Activated T-helper 1 cell treated with anti-CD3 and anti-CD28 coated beads, Interleukin-12 subunit alpha, Interleukin-12 subunit beta, Interleukin-2, Interleukin-4 antibody, amounts not matched to agents 30 ng/mL and 10 ng/mL and 1 ng/mL, durations not matched to agents 14 hours and 24 hours and 36 hours (primary cell): ENCODE measurements at places on chromosomes 4 and X.

GRCh38 chr4:158771776-158772175, 3.0 kb downstream of the FNIP2 start:
- H3K27ac ChIP-seq = no peak overlapping the region
- DNase-seq = no peak
- H3K4me1 ChIP-seq = peaks cover 63% of the 10 kb centered on the region
- no peaks in the 10 kb centered on the region for H3K27me3 ChIP-seq
- H3K36me3 ChIP-seq = peaks cover 2% of the 10 kb centered on the region
- no peak overlapping the region for H3K4me3 ChIP-seq

DNA sequence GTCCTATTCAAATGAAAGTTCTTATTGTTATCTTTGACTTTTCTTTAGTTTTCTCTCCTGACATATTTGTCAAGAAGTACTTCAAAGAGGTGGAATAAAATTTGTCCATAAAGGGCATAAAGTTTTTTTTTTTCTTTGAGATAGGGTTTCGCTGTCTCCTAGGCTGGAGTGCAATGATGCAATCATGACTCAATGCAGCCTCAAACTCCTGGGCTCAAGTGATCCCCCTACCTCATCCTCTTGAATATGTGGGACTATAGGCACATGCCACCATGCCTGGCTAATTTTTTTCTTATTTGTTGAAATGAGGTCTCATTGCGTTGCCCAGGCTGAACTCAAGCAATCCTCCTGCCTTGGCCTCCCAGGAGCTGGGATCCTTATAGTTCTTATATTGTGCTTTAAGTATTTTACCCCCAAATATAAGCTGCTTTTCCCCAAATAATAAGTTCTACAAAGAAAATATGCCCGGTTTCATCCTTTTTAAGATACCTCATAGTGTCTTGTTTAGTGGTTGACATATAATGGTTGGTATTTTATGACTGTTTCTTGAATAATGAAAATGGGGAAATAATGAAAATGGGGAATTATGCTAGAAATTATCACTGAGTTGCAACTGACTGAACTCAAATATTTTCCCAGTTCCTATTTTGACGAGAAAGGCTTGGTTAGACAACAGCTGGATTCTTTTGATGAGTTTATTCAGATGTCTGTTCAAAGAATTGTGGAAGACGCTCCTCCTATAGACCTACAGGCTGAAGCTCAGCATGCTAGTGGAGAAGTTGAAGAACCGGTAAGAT, 11.6 kb downstream of the POLR2B start:
- no peak overlapping the region for H3K27ac ChIP-seq
- H3K27me3 ChIP-seq = no peaks in the 10 kb centered on the region
- H3K4me1 ChIP-seq = peaks cover 42% of the 10 kb centered on the region
- H3K4me3 ChIP-seq = no peak overlapping the region

DNA sequence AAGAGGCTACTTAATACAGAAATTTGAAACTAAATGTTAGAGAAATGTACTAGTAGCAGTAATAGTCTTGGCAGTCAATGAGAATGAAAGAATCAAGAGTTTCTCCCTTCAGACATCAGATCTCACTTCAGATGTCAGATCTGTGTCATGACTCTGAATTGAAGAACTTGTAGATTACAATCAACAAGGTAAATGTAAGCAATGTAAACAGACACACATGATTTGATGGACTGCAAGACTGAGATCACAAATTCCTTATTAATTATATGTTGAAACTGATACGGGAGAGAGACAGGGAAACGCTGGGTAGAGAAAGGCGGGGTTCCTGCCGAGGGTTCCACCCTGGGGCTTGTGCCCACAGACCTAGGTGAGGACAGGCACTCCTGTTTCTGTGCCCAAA, 65.5 kb upstream of the HHIP start:
- H3K27me3 ChIP-seq = peaks cover 2% of the 10 kb centered on the region
- no peak overlapping the region for H3K27ac ChIP-seq
- no peaks in the 10 kb centered on the region for H3K36me3 ChIP-seq
- H3K4me1 ChIP-seq = no peaks in the 10 kb centered on the region
- no peak overlapping the region for H3K4me3 ChIP-seq

DNA sequence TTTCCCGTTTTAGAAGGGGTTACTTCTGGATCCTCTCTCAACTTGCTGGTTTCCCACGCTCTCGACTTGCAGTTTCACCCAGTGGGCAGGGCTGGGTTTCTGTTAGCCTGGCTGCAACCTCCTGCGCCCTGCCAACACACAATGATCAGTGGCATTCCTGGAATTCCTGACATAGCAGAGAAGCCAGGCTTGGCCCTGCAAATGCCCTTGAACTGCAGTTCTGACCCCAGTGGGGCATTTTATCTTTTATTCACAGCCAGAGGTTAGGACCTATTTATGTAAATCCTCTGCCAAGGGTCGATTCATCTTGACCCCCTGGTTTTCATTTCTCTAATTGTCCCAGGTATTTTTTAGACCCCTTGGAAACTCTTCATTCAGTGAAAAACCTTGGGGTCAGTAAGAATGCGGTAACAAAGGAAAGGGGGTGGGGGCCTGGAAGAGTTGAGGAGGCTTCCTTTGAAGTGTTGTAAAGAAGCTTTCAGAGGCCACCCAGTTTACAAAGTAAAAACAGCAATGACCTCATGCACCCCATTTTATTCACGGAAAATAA, 217.6 kb downstream of the ZNF674 start:
- no peaks in the 10 kb centered on the region for H3K27me3 ChIP-seq
- peaks cover 4% of the 10 kb centered on the region for H3K36me3 ChIP-seq
- H3K4me1 ChIP-seq = peaks cover 28% of the 10 kb centered on the region
- no peak overlapping the region for H3K27ac ChIP-seq

DNA sequence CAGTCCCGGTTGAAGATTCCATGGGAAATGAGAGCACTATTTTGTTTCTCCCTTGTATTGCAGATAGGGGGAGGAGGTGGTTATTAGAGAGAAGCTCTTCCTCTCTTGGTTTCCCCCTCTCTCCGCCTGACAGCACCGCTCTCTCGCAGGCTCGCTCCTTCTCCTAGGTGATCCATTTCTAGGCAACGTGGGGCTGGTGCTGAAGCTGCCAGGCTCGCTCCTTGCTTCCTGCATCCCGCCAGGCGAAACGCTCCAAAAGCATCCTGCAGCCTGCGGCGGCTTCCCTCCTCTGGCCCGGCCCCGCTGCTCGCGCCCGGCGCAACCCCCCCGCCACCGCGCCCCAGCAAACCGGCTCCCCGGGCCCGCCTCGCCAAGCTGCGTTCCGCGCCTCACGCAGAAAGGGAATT, at the start of gene GRID2:
GRID2 (plus strand) TSS at position 346 of the 407 bp plus-strand sequence.
- peaks cover 7% of the 10 kb centered on the region for H3K4me1 ChIP-seq
- no peaks in the 10 kb centered on the region for H3K36me3 ChIP-seq
- DNase-seq = no peak

DNA sequence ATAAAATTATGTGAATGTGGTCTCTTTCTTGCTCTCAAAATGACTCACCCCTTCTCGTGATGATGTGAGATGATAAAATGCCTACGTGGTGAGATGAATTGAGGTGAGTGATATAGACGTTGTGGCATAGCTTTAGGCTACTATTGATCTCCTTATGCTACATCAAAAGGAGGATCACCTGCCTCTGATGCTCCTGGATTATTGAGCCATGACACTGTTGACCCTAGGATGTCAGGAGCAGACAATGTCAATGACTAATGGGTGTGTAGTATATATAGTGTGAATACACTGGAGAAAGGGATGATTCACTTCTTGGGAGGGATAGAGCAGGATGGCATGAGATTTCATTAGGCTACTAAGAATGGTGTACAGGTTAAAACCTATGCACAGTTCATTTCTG, 210.7 kb upstream of the PRPS2 start:
- H3K4me3 ChIP-seq = no peak overlapping the region
- no peaks in the 10 kb centered on the region for H3K36me3 ChIP-seq
- no peaks in the 10 kb centered on the region for H3K4me1 ChIP-seq
- DNase-seq = no peak
- H3K27me3 ChIP-seq = no peaks in the 10 kb centered on the region

DNA sequence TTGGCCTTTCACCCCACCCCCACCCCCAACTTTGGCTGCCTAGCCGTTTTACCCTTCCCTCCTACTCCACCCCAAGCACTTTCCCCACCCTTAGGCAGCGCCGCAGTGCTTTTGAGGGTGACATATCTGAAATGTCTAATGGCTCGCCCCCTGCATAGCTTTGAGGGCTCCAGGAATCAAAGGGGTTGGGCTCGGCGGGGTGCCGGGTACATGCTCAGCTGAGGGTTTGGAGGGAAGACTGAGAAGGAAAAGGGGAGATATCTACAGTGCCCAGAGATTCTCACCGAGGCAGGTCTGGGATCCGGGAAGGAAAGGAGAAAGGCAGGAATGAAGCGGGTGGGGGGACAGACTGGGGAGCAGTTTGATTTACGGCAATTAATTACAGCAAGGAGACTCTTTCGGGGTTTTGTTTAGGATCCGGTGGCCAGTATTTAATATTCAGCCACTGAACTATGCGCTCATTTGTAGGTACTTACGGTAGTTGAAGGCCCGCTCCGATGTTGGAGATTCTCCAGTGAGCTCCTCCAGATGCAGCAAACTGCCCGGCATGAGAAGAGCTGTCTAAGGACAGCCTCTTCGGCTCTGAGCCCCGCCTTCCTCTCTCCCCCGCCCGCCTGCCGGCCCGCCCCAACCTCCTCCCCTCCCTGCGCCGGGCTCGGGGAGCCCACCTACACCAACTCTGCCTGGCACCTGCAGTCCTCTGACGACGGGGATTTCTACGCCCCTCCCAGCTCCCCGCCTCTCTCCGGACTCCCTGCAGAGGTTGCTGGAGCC, at the start of gene IGSF1:
IGSF1 (minus strand) TSS at position 569 of the 774 bp plus-strand sequence. CDS start 2,632 bp downstream, outside the sequence.
- H3K36me3 ChIP-seq = no peaks in the 10 kb centered on the region
- no peak within 1 kb of the TSS for H3K27ac ChIP-seq
- H3K4me3 ChIP-seq = no peak within 1 kb of the TSS
- H3K27me3 ChIP-seq = peaks cover 15% of the 10 kb centered on the region

DNA sequence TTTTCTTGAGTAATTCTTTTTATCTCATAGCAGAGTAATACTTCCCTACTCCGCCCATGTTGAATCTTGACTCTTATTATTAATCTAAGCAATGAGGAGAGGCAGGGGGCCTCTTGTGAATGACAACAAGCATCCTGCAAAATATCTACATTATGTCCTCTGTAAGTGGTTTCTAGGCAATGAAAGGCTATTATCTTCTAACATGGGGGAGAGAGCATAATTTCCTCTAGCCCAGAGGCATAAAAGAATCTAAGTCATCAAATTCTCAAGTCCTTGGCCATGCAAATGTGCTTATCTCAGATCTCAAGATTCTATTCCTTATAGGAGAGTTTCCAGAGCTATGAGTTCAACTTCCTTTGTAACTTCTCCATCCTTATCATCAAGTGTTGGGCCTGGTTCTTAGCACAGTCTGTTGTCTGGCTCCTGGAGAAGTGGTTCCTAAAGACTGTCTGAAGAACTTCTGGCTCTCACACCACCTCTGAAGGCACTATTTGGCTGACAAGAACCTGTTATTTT, 423.1 kb upstream of the INTU start:
- no peak overlapping the region for H3K4me3 ChIP-seq
- no peaks in the 10 kb centered on the region for H3K27me3 ChIP-seq
- no peak for DNase-seq
- no peak overlapping the region for H3K27ac ChIP-seq
- H3K36me3 ChIP-seq = no peaks in the 10 kb centered on the region

DNA sequence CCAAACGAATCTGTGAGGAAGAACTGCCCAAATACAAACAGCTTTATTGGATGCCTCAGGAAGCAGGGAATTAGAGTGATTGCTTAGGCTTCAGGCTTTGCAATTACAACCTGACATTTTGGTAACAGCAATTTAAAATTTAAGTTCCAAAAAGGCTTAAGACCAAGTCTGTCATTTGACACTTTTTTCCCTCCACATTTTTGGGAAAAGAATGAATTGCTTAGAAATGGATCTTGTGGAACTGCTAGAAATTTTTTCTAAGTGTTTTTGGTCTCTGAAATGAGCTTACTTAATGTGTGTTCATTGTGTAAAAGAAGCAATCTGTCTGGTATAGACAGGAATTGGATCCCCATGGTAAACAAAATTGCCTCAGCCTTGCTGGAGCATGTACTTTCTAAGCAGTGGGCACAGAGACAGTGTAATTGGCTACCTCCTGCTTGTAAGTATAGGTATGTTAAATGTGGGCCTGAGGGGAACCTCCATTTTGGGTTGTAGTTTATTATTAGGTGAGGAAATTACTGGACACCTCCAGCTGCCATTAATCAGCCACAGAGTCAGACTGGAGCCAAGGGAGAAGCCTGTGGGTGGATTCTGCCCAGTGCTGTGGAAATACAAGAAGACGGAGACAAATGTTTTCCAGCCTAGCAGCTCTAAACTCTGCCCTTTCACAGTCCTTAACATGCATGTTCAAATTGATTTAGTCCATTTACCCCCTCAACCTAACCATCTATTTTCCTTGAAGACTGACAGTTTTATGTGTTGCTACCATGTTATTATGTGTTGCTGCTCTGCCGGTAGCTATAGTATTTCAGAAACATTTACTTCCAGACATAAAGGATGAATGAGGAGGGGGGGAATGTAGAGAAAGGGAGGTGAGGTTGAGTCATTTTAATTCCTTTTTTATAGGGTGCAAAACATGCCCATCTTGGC, 473.0 kb downstream of the SPRY1 start:
- H3K27me3 ChIP-seq = no peaks in the 10 kb centered on the region
- H3K4me1 ChIP-seq = no peaks in the 10 kb centered on the region
- DNase-seq = no peak

GRCh38 chr4:44438687-44439086, 9.9 kb downstream of the KCTD8 start:
- no peaks in the 10 kb centered on the region for H3K36me3 ChIP-seq
- H3K27me3 ChIP-seq = peaks cover 4% of the 10 kb centered on the region
- DNase-seq = no peak
- no peak overlapping the region for H3K4me3 ChIP-seq
- no peak overlapping the region for H3K27ac ChIP-seq
- no peaks in the 10 kb centered on the region for H3K4me1 ChIP-seq

DNA sequence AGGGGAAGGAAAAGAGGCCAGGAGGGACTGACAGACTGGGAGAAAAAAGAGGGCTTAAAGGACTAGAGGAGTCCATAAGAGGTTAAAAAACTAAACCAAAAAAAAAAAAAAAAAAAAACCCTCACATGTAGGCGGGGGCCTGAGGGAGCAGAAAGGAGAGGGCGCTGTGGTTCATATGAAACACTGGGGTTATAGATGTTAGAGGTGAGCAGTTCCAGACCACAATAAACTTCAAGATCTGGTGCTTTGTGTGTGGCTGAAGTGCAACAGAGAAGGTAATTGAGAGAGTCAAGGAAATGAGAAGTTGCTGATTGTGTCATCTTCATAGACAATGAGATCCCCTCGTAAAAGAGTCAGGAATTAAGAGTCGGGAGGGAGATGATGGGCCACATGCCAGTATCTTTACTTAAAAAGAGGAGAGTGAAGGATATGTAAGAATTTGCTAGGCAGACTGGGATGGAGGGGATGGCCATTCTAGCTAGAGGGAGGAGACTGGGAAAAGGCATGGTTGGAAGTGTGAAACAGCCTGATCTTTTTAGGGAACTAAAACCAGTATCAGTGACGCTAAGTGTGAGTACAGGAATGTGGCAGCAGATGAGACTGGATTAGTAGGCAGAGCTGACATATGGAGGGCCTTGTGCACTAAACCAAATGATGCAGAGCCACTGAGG, 18.4 kb upstream of the OGT start:
- peak overlapping the region; percentile 20 for H3K4me3 ChIP-seq
- H3K27ac ChIP-seq = peak overlapping the region; percentile 68
- peaks cover 2% of the 10 kb centered on the region for H3K27me3 ChIP-seq
- peaks cover 4% of the 10 kb centered on the region for H3K36me3 ChIP-seq
- H3K4me1 ChIP-seq = peaks cover 18% of the 10 kb centered on the region
